ENCODE measurements at places on chromosomes 13 and 19. TPM values are rescaled to one million over a fixed set of nuclear protein-coding genes. Genes with fewer than 3 reads are reported as not detected.

KMT2B gene
- 5.9 TPM for total RNA-seq

ZNF486 gene
- total RNA-seq, result 3.4 TPM

ZFP14 gene
- 3.4 TPM for total RNA-seq

GJA3 gene
- total RNA-seq, result 0.06 TPM

URAD gene
- not detected for total RNA-seq

OXGR1 gene
- not detected for total RNA-seq

ZNF17 gene
- 11.7 TPM for total RNA-seq

MAP2K7 gene
- 8.1 TPM for total RNA-seq

PTGIR gene
- total RNA-seq, result 62.9 TPM

EPSTI1 gene
- total RNA-seq, result 1.9 TPM

STARD13 gene
- 23.3 TPM for total RNA-seq

IQCN gene
- total RNA-seq, result 0.87 TPM

POU2F2 gene
- 0.13 TPM for total RNA-seq

CDC42EP5 gene
- 23.9 TPM for total RNA-seq

ACP7 gene
- total RNA-seq, result 0.12 TPM

MCEMP1 gene
- not detected for total RNA-seq

PCDH17 gene
- 0.40 TPM for total RNA-seq

SDHAF1 gene
- 13.5 TPM for total RNA-seq

NLRP4 gene
- not detected for total RNA-seq

LGALS14 gene
- total RNA-seq, result not detected

OR10H1 gene
- not detected for total RNA-seq

PTPRH gene
- total RNA-seq, result 6.1 TPM

ZNF560 gene
- total RNA-seq, result 0.06 TPM

SMARCA4 gene
- total RNA-seq, result 59.2 TPM

CDX2 gene
- not detected for total RNA-seq

IGLON5 gene
- not detected for total RNA-seq

ERICH4 gene
- not detected for total RNA-seq

FCAR gene
- total RNA-seq, result not detected

ZNF681 gene
- total RNA-seq, result 0.31 TPM

SYNGR4 gene
- total RNA-seq, result not detected

WDR18 gene
- 49.3 TPM for total RNA-seq

PSG1 gene
- total RNA-seq, result not detected

ZNF256 gene
- total RNA-seq, result 6.2 TPM

PLEKHF1 gene
- total RNA-seq, result 27.5 TPM
